NCI-H1105 treated with DMSO at 0.1 percent for 48 hours (cell line): ENCODE measurements at places on chromosomes 16 and 17.

DNA sequence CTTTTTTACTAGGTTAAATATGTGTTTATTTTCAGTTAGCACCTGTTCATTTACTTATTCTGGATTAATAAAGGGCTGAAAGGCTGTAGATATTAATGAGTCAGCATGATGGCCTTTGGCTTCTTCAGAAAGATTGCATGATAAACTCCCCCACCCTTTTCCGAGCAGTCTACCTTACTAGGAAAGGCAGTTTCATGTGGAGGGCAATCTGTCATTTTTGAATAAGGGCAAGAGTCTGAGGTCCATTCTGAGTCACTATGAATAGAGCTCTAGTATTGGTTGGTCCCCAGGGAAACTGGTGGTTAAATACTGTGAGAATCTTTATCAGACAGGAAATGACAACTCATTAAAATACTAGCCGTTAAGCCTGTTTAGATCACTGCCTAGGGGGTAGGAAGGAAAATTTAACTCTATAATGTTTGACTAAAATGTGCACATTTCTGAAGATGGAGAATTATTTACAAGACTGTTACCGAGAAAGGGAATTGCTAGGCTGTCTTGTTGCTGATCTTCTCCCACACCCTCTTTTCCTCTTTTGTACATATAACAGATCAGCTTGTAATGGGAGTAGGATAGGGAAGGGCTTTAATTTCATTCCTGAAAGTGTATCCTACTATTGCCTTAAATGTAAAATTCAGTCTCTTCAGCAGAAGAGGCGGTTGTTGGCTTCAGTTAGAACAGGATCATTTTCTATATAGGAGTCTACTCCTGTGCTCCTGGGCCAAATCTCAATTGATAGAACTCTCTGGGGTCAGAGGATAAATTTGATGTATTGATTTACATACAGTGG, 63.3 kb downstream of the TUBD1 start:
- DNase-seq, result no peak

DNA sequence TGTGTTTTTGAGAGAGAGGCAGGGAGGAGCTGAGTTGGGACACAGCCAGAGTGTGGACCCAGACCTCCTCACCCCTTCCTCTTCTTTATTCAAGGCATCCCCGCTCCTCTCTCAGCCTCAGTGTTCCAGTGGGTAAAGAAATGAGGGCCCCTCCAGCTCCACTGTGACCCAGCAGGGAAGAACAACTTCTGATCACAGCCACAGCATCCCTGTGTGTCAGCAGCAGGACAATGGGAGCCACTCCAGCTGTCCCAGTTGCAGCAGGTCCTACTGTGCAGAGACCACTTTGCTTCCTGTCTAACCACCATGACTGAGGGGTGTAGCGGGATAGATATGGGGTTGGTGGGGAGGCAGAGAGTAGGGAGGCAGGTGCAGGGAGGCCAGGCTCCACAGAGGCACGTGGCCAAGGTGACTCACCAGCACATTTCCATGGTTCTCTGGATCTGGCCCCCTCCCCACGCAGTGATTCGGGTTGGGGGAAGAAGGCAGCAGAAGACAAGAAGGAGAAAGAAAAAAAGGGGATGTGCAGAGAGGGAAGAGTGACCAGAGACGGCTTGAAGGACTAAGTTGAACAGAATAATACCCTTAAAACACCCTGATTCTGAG, 24.5 kb downstream of the PIK3R5 start:
- no peak for DNase-seq

GRCh38 chr17:35344262-35344661, 29.2 kb downstream of the SLFN11 start:
- DNase-seq, result no peak

DNA sequence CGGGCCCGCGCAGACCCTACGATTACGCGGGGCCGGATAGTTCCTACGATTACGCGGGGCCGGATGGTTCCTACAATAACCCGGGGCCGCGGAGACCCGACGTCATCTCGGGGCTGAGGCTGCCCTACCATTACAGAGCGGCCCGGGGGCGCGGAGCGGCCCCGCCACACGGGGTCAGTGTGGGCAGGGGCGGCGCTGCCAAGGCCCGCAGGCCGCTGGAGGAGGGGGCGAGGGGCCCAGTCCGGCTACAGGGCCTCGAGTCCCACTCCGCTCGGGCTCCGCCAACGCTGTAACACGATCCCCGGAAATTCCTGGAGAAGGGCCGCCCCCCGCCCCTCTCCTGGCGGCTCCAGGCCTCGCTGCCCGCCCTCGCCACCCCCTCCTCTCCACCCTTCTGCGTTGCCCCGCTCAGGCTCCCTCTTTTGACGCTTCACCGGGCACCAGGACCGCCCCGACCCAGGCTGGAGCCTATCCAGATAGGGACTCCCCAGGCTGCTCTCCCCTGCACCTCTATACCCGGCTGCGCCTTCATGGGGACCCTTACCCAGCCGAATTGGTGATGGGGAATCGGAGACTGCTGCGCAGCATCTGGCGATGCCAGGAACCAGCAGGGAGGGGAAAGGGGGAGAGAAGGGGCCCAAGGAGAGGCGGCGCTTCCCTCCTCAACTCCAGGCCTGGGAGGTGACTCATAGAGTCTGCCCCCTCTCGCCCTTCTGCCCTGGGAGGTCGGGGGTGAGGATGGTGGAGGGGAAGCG, at the start of gene RAB34:
Gene RAB34, minus strand, starts transcription at position 291 of the 755 bp plus-strand sequence. CDS start 602 bp downstream, outside the sequence.
- no peak for DNase-seq

DNA sequence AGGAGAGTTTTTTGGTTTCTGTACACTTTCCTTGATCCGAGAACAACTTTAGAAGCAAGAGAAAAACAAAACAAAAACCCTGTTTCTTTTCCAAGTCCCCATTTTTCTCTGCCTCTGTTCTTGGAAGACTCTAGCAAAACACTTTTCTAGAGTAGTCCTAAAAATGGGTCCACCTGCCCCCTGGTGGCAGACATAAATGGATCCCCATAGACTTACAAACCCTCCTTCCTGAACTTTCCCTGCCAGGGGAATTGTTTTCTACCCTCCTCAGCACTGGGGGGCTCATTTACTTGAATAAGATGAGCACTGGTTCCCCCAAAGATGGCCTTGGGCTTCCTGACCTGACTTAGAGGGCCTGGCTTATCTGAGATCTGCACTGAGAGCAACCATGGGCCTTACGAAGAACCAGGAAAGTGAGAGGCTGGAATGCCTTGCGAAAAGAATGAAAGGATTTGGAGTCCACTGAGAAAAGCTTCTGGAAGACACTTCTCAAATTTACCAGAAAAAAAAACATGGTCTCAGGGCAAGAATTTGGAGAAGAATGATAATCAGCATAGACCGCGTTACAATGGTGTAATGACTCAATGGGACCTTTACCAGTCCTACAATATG, 48.0 kb upstream of the CDYL2 start:
- no peak for DNase-seq

DNA sequence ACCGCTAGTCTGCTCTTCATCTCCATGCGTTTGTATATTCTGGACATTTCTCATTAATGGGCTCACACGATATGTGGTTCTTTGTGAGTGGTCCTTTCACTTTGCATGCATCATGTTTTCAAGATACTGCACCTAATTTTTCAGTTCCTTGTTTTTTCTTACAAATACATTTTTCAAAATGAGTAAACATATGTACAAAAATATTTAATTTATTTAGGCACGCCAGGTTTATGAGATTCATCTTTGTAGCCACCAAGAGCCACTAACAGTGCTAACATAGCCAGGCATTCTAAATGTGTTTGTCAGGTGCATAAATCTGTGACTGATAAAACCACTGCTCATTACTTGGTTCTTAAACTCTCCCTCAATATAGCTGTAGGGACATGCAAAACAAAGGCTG, 375.3 kb downstream of the WWOX start:
- DNase-seq, result no peak

DNA sequence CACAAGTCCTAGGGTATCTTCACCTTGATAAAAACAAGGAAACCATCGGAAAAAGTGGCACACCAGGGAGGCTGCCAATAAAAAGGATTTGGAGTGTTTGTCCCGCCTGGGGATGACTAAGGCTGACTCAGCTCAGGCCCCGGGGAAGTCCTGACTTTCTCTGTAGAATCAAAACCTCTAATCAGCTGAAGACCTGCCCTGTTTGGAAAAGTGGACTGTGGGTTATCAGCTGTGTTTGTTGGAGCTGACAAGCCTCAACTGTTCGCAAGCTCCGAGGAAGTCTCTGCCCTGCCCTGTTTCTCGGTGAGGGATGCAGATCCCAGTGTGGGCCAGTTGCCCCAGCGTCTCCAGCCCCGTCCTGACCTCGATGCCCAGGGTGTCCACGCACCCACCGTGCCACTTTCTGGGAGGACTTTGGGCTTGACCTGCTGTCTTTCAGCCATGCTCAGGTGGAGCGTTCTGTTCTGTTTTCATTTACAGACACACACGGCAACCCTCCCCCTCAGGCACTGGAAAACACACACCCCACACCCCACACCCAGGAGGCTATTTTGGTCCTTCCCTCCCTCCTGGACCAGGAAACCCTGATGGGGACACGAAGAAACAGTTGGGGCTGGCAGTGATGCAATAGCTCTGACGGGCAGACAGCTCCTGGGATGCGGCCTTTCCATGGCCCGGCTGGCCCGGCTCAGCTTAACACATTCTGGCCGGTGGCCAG, 27.6 kb upstream of the PITPNA start:
- no peak for DNase-seq

- DNase-seq, result no peak
These were observed 86.1 kb upstream of the HSBP1 start for GRCh38 chr16:83721676-83722075.

- DNase-seq, result no peak
These were observed 9.2 kb downstream of the DYNC1LI2 start for GRCh38 chr16:66741950-66742808.

DNA sequence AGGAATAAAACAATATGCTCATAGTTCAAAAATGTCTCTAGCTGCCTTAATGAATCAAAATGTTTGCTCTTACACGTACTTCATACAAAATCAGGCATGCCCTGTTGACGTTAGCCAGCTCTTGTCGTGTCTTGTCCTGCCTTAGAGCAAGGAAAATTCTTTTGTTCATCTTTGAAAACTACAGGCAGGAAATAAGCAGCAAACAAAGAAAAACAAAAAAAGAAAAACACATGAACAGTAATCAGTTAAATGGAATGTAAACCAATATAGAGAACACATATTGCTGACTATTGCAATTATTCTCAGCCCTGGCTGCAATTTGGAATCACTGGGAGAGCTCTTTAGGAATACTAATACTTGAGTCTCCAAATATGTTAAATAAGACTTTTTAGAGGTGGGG, 1.7 kb downstream of the CAPNS2 start:
- DNase-seq, result peak; percentile 84

DNA sequence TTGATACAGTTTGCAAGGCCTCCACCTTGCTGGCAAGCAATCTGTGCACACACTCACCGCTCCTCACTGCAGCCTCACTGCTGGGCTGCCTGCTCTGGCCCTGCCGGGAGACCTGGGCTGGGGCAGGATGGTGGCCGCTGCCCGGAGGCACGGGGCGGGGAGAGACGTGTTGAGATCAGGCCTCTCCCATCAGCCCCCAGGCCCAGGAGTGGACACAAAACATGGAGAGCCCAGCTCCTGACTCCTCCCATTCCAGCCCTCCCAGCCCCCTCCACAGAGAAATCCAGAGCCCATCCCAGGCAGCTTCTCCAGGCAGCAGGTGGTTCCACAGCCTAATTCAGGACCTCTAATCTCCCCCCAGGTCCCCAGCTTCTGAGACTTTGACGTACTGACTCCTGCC, 23.1 kb upstream of the RPL38 start:
- DNase-seq, result no peak

DNA sequence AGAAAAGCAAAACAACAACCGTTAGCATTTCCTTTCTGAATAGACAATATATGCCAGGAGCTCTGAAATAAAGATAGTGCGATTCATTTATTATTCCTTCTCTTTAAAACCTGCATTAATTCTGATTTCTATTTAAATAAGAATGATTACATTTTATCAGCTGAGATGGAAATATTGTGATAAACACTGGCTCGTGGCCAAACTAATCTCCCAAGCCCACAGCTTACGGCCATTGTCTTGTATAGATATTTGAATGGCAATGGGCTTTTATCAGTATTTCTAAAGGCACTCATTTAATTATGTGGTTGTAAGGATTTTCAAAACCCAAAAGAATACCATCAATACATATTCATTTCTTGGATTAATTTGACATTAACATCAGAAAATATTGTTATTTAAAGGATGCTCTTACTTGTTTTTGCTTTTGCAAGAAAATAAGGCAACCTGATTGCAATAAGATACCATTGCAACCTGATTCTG, 123.7 kb upstream of the IRX5 start:
- no peak for DNase-seq

GRCh38 chr17:48295362-48296288, 134.4 kb downstream of the SKAP1 start:
- no peak for DNase-seq

GRCh38 chr16:70758786-70759185, 42.2 kb downstream of the VAC14 start:
- no peak for DNase-seq

DNA sequence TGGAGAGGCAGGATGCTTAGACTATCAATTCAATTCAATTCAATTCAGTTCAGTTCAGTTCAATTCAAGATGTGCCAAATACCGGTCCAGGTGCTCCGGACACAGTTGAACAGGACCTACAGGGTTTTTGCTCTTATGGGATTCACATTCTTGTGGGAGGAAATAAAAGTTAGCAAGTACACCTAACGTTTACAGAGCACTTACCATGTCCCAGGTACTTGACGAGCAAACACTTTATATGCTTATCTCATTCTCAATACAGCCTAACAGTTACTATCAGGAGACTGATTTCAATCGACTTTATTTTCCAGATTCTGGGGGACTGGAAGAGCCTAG, 467 bp upstream of the GDE1 start:
- DNase-seq, result no peak

GRCh38 chr17:12545877-12546513, 119.7 kb upstream of the MYOCD start:
- DNase-seq, result peak; percentile 19

DNA sequence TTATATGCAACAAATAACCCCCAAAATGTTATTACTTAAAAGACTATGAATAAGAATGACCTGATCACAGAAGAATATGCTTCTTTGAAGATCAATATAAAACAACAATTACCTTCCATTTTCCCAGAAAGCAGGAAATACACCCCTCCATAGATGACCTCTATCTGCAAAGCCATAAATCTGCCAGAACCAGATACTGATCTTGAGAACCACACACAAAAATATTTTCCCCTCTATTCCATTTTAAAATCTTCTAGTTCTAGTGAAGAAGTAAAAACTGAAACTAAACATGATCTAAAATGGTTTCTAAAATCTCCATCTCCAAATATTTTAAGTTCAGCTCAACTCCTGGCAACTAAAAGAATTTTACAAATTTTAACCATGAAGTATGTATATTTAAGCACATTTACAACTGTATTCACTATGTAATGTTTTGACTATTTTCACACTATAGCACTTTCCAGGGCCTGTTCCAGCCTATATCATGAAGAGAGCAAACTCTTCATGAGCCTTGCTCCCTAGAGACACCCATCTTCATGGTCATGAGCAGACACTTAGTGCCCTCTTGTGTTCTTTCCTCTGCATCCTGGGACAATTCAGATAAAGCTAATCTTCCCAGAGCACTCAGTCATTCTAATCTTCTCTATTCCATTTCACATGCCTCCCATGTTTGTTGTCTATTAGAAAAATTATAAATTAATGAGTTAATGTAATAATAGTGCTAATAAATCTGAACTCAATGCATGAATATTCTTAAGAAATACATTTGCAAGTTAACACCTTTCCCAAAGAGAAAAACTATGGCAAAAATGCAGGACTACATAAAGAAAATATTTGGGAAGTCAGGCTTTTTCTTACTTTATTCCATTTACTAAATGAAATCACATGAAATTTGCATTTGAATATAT, 87.0 kb downstream of the HELZ start:
- DNase-seq, result peak; percentile 20
